ENCODE measurements at places on chromosomes 7 and 10.

DNA sequence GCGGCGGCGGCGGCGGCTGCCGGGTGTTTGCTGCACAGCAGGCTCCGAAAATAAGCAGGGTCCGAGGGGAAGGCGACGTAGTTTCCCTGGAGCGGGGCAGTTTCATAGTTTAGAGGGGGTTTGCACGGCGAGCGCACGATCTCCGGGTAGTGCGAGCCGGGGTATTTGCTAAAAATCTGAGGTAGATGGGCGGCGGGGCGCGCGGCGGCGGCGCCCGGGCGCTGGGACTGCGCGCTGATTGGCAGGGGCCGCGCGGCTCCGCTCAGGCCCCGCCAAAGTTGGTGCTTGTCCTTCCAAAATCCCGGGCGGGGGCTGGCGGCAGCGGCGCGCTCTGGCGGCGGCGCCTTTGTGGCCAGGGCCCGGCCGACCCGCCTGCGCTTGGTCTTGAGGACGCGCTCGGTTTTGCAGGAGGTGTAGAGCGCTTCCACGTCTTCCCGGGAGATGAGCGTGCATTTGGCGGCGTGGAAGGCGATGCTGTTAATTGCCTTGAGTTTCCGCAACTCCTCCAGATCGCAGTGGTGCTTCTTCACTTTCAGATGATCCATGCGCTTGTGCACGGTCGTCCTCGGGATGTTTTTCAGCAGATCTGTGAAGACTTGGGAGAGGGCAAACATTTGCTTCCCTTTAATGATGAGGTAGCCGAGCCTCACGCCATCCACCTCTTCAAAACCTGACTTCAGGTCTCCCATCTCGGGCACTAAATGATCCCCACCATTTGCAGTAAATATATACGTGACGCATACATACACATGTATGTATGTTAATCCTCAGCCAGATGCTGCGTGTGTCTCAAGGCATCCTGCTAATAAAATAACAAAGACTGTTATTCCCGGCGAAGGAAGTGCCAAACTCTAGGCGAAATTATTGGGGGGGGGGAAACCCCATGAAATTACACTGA lies 8.1 kb downstream of the SKIDA1 start:
- no peak for DNase-seq

- no peak for DNase-seq
Observed at GRCh38 chr10:26557641-26558014, 119.5 kb downstream of the APBB1IP start.

- no peak for DNase-seq
Observed at GRCh38 chr10:21292763-21293517, 232.5 kb downstream of the SKIDA1 start.

- DNase-seq: no peak
Observed at GRCh38 chr10:58262766-58263165, 4.9 kb downstream of the IPMK start.

- DNase-seq: no peak
Observed at GRCh38 chr7:150961510-150962289, 16.4 kb downstream of the KCNH2 start.

DNA sequence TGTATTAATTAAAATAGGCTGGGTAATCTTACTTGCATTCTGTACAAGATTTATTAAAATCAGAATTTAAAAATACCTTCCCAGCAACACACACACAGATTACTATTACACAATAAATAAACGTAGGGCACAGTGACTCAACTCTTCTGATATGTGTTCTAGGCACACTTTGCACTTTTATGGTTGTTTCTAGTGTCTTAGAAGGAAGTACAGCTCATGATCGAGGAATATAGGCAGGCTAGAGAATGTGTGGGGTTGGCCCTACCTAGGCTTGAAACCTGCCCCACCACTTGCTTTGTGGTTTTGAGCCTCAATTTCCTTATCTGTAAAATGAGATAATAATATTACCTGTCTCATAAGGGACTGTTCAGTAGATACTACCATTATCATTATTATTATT lies 30.5 kb downstream of the ARMC3 start:
- DNase-seq: no peak

DNA sequence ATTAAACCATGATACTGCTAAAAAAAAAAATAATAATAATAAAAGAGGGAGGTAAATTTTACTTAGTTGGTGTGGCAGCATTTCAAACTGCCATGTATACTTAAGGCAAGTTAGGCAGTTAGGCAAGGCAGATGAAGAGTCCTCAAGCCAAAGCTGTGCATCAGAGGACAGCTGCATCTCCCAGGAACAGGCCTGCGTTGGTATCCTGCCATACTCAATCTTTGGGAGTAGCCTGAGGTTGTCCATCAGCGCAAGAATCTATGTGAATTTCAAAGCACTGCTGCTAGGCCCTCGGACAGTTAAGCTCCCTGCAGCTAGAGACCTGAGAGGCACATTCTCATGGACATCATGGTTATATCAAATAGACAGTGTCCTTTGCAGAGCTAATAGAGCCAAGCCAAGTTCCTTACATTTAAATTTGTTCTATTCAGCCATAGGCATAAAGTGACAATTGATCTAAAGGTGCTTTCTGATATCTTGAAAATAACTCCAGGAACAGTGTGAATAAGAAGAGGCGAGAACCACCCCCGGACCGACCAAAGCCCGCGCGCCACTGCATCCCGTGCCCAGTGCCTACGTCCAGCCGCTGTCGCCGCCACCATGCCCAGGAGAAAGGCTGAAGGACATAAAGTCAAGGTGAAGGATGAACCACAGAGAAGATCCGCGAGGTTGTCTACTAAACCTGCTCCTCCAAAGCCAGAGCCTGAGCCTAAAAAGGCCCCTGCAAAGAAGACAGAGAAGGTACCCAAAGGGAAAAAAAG lies 310.6 kb downstream of the SEMA3D start:
- DNase-seq: no peak

DNA sequence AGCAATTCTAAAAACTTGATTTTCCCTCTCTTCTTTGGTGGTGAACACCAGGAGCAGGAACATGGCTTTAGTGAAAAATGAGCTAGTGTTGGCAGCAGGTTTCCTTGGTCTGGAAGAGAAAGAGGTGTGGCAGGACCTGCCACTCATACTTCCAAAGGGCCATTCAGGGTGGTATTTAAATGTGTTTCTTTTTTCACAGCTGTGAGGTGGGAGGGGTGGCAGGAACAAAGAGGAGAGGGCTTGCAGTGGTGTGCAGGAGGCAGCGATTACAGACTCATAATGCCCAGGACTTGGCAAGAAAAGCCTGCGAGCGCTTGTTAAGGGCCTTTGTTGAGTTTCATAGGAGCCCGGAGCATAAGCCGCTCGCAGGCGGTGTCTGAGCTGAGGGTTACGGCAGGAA lies 36.8 kb downstream of the WIPF3 start:
- no peak for DNase-seq

GRCh38 chr7:44978511-44979366 lies at the start of gene MYO1G:
TSS of gene MYO1G (minus strand) at chr7:44979015. CDS start at chr7:44978961, 54 bp downstream.
- peak; percentile 93 for DNase-seq

GRCh38 chr7:68394131-68394530 lies 1204.1 kb upstream of the AUTS2 start:
- no peak for DNase-seq

- DNase-seq: no peak
Observed at GRCh38 chr7:95690367-95690947, 81.9 kb upstream of the DYNC1I1 start.

- DNase-seq: no peak
Observed at GRCh38 chr7:158482480-158482879, 105.1 kb downstream of the PTPRN2 start.

- no peak for DNase-seq
Observed at GRCh38 chr7:123499211-123499970, 35.0 kb downstream of the IQUB start.

- DNase-seq: no peak
Observed at GRCh38 chr10:11088709-11089108, 71.0 kb downstream of the CELF2 start.

DNA sequence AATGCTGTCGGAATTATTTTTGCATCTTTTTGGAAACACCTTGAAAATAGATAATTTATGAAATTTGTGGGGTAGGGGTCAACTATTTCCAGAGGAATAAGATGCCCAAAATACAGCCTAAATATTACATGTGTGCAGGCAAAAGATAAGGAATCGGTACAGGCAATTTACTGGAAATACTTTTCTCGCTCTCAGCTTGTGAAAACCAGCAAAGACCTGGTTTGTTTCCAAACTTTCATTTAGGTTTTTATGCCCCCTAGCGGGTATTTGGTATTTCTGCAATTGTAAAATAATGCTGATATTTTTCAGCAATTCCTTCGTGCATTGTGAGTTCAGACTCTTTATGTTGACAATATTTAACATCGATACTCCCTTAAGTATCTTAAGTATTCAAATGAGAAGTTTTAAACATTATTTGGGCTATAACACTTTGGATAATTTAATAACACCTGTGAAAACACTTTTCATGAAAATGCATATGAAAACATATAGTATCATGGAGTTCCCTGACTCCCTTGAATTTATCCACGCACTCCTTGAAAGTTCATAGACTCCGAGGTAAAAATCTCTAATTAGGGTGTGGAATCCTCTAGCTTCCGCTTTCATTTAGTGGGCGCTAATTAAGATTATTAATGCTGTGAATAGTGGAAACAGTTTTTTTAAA lies 132.4 kb downstream of the TSPAN12 start:
- no peak for DNase-seq

- peak; percentile 30 for DNase-seq
Observed at GRCh38 chr7:100673942-100674410, 436 bp downstream of the GNB2 start.

DNA sequence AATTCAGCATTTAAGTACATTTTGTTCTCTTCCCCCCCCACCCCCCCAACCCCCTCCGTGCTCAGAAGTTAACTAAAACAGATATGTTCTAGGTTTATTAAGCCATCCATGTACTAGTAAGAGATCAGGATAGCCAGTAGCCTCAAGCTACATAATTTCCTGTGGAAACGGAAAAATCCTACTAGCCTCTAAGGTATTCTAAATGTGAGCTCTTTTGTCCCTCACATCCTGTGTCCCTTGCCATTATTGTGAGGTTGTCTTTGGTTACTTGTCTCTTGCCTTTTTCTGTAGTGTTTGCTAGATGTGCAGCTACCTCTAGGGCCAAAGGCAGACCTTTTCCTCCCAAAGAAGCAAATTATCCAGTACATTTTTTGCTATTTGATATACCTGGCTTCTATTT lies 92.1 kb downstream of the BTRC start:
- no peak for DNase-seq

DNA sequence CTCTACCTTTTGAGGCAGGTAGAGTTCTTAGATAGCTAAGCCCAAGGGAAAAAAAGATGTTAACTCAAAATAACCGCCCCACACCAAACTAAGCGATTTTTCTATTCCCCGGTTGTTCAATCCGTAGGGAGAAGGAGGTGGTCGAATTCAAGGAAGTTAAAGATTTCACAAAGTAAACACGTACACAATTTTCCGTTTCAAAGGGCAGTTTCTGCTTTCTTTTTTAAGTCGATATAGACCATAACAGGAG lies 842 bp downstream of the KBTBD2 start:
- no peak for DNase-seq

DNA sequence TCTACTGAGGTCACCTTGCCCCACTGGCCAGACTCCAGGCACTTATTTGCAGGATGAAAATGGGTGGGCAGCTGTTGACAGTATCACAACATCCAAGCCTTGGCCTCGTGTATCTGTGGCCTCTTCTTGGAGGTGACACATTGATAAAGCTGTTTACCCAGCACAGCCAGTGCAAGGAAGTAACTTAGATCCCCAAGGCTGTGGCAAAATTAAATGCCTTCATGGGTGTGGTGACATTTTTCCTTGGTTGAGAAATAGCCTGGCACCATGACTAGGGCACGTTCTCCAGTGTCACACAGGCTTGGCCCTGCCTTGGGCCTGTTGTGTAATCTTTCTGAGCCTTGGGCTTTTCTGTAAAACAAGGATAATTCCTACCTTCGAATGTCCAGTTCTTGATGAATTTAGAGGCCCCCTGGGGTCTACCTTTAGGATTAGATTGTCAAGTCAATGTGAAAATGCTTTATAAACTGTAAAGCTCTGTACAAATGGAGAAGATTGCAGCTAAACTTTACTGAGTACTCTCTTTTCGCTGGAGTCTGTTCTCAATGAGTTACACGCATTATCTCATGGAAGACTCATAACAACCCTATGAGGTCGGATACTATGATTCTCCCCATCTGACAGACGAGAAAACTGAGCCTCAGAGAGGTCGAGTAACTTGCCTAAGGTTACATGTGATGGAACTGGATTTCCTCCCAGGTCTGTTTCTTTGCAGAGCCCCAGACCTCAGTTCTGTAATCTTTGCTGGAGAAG lies 46.7 kb upstream of the LOXL4 start:
- no peak for DNase-seq

DNA sequence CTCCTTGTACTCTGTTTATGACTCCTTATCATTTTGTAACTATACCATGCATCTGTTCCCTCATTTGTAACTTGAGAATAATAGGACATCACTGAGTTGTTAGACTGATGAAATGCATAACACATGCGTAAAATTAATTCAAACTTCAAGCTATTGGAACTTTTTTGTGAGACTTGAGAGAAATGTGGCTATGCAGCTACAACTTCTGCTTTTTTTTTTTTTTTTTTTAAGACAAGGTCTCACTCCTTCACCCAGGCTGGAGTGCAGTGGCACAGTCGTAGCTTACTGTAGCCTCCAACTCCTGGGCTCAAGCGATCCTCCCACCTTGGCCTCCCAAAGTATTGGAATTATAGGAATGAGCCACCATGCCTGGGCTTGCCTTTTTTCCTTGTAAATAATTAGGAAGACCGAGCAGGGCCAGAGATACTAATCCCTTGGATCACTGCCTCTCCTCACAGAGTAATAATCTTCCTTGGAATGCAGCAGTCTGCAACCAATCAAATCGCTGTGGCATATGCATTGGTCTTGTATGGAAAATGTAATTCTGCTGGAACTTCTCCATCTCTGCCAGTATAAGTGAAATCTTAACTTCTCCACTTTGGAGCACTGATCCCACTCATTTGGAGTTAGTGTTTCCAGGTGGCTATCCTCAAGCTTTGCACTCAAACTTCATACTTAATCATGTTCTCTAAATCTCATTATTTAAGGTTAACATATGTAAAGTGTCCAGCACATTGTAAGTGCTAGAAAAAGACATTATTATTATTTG lies 2.0 kb upstream of the PANK1 start:
- no peak for DNase-seq

- DNase-seq: no peak
Observed at GRCh38 chr7:103937680-103938079, 51.8 kb downstream of the RELN start.

DNA sequence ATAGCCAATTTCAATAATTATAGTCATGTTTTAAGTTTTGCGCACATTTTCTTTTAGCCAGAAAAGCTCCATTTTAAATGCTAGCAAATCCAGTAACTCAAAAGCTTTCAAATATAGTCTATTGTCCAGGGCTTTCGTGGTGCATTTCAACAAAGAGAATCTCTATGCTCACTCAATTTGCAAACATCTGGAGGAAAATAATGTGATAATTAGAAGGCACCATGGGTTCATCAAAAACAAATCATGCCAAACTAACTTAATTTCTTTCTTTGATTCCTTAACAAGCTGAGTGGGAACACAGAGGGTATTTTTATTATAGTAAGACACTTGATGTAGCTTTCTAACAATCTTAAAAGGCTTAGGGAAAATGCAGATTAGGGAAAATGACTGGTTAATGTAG lies 179.8 kb downstream of the NXPH1 start:
- DNase-seq: no peak

DNA sequence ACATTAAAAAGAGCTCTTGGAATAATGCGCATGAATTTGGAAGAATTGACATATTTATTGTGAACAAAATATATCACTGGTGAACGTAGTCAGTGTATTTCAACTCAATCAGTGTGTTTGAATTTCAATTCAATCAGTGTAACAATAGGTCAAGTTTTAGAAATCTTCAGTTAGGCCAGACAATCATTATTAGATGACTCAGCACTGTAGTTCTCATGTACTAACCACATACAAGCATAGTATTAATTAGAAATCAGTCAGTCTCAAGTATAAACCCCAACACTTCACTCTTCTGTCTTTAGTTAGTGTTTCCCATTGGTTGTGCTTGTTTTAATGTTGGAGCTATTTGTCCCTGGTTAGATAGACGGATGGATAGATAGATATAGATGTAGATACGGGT lies 1247.9 kb downstream of the NXPH1 start:
- DNase-seq: no peak
